ENCODE measurements at places on chromosomes 5 and 9.

DNA sequence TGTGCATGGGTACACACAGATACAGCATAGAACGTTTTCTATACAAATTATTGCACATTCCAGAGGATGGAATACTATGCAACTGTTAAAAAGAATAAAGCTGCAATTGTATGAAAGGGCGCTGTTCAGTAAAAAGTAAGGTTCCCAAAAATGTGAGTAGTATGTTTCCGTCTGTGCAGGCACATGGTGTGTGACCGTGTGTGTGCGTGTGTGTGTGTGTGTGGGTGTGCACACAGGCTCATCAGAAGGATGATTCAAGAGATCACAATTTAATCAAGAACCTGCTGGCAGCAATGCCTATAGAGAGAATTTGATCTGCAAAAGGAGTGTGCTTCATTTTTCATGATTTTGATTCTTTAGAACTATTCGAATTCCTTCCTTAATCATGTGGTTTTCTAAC is 76.3 kb downstream of the SEMA4D start:
- DNase-seq, result no peak

GRCh38 chr9:83706676-83707517 is 861 bp downstream of the UBQLN1 start:
- no peak for DNase-seq

DNA sequence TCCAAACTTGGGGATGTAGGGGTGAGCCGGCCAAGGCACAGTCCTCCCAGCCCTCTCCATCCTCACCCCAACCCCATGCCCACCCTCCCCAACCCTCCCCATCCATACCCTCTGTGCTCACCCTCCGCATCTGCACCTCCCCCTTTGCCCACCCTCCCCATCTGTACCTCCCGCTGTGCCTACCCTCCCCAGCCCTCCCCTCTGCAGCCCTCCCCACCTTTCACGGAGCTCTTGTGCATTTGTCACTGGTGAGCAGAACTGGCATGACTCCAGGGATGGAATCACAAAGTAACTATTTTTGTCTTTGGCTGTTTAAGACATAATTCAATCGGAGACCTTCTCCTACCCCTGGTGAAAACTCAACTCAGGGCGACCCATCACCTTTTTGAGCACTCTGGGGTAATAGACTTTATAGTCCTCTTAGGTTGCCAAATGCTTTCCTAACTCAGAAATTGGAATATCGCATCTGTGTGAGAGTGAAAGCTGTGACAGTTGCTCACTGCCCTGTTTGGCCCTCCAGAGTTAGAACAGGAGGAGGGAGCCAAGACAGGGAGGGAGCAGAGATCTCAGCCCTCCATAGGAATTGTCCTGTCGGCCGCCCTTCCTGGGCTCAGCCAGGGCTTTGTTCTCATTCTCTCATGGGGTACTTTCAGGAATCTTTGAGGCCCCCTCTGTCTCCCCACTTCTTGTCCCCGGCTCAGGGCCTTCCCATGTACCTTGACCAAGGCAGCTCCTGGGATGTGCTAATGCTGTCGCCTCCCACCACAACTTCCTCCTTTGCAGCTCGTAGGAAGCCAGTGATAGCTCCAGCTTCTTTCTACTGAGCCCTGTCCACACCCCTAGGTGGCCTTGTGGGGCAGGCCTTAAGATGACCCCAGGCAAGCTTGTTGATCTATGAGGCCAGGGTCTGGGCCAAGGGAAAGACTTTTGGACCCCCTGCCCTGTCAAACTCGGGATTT is 36.2 kb downstream of the OTULIN start:
- no peak for DNase-seq

- no peak for DNase-seq
Measured at GRCh38 chr5:133698646-133699526, 86.5 kb upstream of the FSTL4 start.

GRCh38 chr5:96177303-96177869 is 215.7 kb upstream of the ELL2 start:
- DNase-seq, result peak; percentile 31

DNA sequence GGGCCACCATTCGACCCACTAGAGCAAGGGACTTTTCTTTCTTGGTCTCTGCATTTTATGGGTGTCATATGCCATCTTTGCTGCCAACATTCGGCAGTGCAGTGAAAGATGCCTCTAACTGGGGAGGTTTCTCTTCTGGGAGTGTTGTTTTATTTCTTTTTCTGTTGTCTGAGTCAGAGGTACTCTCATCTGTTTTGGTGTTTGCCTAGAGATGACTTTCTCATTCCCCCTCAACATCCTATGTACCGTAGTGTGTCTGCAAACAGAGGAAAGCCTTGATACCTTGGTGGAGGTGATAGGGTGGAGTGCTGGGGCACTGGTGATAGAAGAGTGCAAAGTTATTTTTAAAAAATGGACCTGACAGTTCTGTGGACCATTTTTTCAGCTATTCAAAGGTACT is 182.1 kb downstream of the ARHGAP26 start:
- DNase-seq, result no peak

- DNase-seq, result no peak
Measured at GRCh38 chr5:40210694-40211093, 469.0 kb upstream of the PTGER4 start.

DNA sequence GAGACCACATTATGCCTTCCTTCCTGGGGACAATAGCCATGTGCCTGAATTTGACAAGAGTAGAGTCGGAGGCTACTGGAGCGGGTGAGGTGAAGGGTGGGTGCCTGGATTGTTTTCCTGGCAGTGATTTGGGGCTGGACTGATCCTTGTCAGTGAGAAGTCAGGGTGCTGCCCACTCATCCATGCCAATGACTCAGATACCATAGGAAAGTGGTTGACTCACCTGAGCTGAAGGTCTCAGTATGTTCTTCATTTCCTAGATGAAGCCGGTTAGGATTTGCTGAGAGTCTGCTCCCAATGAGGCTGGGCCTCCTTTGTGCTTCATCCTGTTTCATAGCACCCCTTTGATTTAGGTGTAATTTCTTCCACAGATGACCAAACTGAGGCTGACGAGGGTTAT is 366.0 kb downstream of the KDM4C start:
- DNase-seq, result no peak

GRCh38 chr5:99032234-99033013 is 103.6 kb upstream of the CHD1 start:
- peak; percentile 45 for DNase-seq

GRCh38 chr5:91374893-91375520 is 8.1 kb downstream of the ARRDC3 start:
- DNase-seq, result no peak

DNA sequence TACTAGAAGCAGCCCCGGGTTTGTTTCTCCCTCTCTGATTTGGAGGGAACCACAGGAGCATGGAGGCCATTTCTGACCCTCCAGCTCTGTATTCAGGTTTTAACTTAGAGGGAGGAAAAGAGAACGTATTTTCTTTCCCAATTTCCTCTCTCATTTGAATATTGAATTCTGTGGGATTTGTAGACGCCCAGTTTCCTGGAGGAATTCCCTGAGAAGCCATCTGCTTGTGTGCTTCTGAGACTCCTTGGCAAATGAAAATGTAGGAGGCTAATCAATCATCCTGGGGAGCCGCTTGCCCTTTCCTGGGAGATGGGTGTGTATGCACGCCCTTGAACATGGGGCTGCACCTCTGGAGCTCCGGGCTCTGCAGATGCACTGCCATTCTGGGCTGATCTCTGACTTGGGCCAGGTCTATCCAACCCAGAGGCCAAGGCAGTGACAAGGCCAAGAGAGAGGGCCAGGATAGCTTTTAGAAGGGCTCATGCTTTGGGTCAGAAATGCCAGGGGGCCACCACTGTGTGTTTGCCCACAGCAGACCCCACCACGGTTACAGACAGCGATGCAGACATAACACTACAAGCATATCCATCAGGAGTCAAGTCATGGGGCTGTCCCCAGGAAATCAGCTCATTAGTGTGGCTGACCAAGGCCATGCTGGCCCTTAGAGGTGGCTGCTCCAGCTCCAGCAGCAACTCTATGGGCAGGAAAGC is 174.5 kb downstream of the C5orf15 start:
- DNase-seq, result no peak

DNA sequence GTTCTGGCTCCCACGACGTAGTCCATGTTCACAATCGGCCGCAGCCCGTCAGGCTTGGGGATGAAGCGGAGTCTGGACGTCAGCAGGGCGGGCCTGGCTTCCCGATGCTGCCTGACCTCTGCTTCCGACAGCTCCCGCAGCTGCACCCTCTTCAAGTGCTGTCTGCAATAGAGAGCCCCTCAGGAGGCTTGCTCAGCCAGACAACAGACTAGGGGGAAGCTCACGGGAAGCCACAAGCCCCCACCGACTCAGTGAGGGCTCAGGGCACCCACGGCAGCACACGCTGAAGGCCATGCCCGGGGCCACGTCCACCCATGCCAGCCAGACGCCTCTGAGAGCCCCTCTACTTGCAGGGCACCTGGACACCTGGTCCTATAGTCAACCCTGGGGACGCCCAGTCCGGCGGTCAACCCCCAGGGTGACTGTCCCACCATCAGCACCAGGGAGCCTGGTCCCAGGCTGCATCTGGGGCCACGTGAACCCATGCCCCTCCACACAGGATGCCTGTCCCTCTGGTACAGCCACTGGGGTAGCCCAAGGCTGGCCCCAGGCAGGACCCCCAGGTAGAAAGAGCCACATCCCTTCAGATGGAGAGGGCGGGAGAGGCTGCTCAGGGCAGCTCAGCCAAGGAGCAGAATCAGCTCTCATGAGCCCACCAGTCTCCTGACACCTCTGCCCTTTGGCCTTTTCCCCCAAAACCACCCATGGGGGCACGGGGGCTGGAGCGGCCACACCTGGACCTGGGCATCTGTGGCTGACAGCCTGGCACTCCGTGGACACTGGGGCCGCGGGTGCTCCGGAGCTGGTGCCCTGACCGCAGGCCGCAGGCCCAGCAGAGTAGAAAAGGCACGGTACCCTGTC is 14.5 kb downstream of the TERT start:
- no peak for DNase-seq

DNA sequence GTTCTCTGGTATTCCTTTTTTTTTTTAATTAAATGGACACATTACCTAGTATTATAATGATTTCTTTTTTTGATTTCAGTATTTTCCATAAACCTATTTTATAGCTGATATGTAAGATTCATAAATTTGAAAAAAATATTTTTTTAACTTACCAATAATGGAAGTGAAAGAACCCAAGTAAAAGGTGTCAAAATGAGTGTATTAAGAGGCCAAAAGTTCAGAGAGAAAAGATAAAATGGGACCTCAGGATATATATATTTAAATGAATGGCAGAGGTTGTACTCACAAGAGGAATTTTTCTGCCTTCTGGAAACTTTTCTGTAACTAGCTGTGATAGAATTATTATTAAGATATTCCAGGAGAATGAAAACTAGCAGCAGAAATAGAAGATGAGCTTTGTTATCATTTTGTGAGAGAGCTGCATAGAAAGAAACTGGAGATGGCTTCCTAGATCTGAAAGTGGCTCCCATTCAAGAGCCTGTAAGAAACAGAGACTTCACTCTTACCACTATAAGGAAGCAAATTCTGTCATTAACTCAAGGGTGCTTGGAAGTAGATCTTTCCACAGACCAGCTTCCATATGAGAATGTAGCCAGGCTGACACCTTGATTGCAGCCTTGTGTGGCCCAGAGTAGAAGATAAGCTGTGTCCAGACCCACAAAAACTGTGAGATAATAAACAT is 91.7 kb downstream of the MRPS30 start:
- no peak for DNase-seq

- no peak for DNase-seq
Measured at GRCh38 chr9:30197954-30198353, 2186.5 kb upstream of the ACO1 start.

- no peak for DNase-seq
Measured at GRCh38 chr9:117757561-117758190, 53.5 kb downstream of the TLR4 start.

- DNase-seq, result peak; percentile 38
Measured at GRCh38 chr5:157328277-157328912, 62.5 kb downstream of the CYFIP2 start.

DNA sequence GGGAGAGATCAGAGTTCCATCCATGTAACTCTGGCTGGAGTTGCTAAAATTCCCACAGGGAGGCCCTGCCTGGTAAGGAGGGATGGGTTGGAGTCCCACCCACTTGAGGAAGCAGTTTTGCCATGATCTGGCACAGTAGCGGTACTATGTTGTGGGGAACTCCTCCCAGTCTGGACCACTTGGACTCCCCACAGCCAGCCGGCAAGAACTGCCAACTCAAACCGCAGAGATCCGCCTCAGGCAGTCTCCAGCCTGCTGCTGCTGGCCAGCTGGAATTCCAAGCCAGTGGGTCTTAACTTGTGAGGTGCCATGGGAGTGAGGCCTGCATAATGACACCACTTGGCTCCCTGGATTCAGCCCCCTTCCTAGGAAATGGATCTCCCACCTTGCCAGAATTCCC is 151.9 kb downstream of the NDUFS4 start:
- no peak for DNase-seq

DNA sequence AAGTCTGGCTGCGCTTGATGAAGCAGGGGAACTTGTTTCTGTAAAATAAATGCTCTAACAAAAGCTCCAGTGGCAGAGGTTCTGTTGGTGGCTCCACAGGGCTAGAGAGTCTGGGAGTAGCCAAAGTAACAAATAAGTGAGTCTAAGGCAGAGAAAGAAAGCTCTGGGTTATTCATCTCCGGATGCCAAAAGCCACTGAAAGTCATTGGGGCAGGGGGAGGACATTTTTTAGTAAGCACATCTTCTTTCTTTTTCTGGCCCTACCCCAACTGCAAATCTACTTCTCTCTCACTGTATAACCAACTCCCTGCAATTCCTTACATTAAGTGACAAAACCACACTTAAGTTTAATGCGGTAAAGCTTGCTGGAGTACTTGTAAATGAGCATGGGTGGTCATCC is 141.6 kb downstream of the INSYN2B start:
- no peak for DNase-seq

DNA sequence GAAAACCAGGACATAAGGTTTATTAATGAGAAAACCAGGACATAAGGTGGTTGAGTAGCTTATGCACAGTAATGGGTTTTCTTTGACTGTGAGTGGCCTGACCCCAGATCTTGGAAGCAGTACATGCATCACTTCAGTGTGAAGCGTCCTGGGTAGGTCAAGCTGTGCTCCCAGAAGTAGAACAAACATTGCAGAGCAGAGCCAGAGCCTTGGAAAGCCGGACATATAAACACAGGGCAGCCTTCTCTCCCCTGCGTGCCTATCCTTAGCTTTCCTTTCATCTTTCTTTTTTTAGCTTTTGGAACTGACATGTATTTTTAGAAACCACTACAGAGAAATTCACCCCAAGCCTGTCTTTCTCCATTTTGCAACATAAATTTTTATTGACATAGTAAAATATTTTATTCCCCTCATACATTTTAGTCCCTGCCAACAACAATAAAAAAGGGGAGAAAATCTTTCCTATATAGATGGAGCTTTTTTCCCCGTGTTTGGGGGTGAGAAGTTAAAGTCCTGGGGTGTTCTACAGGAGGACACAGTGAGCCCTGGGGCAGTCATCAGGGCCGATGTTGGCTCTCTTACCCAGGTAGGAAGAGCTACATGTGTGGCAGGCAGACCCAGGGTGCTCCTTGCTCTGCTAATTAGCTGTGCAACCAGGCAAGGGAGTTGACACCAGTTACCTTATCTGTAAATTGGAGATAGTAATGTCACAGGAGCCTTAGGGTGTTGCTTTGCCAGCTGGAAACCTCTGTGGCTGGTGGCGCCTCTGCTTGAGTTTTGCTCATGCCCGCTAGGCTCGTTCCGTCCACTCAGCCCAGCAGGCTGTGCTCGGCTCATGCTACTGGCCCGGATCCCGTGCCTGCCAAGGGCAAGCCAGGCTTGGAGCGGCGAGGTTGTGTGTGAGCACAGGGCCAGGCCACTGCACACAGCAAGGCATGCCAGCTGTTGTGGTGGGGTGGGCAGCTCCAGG is 389.6 kb downstream of the KDM4C start:
- DNase-seq, result no peak
